ENCODE measurements at places on chromosomes 3 and 15.
A peak's percentile ranks its signal among the peaks of the same experiment; 100 is the strongest.

DNA sequence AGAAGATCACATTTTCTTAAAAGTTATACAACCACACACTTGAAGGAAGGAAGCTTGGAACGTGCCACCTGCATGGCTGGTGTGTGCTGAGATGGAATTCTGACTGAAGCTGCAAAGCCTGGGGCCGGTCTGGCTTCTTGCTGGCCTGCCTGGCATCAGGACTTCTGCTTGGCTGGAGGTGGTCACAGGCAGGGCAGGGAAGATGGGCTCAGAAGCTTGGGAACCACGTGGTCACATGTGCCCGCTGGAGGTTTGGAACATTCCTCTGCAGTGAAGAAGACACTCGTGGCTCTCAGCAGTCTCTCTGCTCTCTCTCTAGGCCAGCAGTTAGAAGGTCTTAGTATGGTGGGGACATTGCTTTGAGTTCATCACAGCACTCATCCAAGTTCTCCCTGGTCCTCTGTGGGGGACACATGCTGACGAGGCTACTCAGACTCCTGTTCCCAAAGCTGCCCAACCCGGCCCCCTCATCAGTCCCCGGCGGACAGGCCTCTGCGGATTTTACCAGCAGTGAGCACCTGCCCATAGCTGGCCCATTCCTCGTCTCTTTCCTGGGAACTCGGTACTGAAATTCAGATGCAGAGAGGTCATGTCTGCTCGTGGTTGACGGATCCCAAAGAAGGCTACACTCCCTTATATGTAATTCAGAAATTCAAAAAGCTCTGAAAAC, 229.0 kb downstream of the ADAMTS17 start:
- no peak for DNase-seq

DNA sequence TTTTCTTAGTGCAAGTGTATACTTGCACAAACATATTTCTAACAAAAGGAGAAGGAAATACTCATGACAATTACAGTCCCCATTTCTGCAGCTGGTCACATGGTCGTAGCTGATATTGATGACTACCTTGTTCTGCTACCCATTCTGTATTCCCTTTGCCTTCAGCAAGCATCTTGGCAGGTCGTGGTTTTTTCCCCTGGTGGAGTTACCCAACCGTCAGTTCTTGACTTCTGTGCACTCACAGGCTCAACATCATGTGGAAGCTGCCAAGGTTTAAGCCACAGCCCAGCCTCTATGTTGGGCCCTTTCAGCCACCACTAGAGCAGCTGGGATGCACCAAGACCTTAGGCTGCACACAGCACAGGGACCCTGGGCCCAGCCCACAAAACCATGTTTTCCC, 56.1 kb downstream of the VGLL3 start:
- DNase-seq = no peak

DNA sequence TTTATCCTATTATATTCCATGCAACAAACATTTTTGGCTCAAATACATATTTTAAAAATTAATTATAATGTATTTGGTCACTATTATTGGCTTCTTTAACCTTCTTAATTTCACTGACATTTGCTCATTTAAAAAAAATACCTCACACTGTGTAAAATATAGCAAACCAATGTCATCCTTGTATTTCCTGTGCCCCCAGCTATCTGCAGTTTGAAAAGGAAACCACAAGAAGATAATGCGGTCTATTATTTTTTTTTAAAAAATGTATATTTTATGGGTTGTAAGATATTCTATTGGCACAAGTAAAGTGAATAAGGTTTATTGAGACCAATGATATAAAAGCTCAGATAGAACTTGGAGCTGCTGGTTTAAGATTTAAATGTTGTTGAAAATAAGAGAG, 904.2 kb downstream of the SI start:
- DNase-seq = no peak

- DNase-seq = no peak
Measured at GRCh38 chr3:86451749-86452148, 539.2 kb downstream of the VGLL3 start.

DNA sequence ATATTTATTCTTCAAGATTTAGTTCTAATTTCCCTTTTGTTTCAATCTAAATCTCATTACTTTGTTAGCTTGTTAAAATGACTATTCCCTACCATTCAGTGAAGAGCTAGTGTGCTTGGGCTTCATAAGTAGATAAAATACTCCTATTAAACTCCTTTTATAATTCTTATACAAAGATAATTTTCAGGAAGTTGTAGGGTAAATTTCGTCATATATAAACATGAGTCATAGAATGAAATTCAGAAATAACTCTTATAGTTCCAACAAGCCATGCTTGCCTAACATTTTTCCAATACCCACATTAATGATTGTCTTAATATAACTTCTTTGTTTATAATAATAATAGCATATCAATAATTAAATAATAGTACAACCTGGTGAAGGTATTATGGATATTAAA, 407.3 kb downstream of the NAALADL2 start:
- DNase-seq = no peak

DNA sequence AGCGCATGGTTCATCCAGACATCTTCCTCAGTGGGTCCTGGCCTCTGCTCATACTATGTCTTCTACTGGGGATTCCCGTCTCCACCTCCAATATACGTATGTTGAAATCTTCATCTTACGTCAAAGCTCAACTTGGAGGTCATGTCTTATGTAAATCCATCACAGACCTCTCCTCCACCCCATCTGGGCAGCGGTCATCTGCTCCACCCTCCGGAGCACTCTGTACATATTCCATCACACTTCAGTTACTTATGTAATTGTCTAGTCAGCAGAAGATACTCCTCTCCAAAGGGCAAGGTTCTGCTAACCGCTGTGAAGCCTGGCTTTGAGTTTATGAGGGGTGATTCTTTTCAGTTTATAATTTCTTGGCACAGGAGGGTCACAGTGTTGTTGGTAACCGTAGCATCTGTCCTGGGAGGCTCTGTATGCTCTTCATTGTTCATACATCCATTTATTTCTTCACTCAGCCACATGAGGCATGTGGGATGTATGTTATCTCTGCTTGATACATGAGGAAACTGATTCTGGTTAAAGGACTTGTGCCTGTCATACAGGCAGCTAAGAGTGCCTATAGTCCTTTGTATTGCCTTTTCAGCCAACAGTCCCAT, 22.1 kb downstream of the MAP2K1 start:
- DNase-seq = no peak

GRCh38 chr15:31045606-31046005, 54.2 kb upstream of the MTMR10 start:
- no peak for DNase-seq

DNA sequence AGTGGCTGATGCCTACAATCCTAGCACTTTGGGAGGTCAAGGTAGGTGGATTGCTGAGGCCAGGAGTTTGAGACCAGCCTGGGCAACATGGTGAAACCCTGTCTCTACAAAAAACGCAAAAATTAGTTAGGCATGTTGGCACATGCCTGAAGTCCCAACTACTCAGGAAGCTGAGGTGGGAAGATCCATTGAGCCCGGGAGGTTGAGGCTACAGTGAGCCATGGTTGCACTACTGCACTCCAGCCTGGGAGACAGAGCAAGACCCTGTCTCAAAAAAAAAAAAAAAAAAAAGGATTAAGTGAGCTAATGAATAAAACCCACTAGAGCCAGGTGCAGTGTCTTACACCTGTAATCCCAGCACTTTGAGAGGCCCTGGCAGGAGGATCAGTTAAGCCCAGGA, 6.7 kb upstream of the SEC11A start:
- DNase-seq = no peak

DNA sequence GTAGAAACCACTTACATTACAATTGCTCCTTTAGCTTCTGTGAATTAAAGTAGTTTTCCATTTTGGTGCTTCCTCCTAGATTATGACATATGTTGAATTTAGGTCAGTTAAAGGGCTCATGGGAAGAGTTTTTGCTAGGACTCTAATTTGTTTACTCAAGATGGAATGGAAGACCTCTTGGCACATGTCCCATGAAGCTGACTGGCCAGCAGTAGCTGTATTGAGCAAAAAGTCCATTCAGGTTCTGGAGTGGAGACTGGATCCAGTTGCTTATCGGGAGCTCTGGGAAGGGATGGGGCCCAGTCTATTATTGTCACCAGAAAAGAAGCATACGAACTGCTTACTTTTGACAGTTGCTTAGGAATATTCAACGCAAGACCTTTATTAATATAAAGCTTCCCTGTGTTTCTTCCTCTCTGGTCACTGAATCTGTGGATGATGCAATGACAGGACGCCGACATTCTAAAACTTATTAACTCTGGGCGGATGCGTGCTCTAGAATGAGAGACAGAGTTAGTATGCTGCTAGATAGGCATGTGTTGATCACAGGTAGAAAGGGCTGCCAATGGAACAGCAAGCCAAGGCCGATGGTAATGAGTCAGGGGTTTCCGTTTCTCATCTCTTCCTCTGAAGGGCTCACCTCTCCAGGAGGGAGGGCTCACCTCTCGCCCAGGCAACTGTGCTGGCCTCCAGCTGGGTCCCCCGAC, 155.8 kb downstream of the NR1D2 start:
- no peak for DNase-seq

DNA sequence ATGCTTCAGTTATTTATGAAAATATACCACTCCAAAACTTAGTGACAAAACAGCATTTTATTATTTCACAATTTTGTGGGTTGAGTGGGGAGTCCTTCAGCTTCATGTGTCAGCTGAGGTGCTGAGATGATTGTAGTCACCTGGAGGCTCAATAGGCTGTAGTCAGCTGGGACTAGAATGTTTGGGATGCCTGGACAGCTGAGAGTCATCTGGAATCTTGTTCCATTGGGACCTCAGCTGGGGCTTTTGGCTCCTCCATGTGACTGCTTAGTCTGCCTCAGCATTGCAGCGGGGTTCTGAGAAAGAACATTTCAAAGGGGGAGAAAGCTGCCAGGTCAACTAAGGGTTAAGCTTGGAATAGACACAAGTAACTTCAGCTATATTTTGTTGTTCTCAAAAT, 13.4 kb downstream of the STT3B start:
- DNase-seq = no peak

DNA sequence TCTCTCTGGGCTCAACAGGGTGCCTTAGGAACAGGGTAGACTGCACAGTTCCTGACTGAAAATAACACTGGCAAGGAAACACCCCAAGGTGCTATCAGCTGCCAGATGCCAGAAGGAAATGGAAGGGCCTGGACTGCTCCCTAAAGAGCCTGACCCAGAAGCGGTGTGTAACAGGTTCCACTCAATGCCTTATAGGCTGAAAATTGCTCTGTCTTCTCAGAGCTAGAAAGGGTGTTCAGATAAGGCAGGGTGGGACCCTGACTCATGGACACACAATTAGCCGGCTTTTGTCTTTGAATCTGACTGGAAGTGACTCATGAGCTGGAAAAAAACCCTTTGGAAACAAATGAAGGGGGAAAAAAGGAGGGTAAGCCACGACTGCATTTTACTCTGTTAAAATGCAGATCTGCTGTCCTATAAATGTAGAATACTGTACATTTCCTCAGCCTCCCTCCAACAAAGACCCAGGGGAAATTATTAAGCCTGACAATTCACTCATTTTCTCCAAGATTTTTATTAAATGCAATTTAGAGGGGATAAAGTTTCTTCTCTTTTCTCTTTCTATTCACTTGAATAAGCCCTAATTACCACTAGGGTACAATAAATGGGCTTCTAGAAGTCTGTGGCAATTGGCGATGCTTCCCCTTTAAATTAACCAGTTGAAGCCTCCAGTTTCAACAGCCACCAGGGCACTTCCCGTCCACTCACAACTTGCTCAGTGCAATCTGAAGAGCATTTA, 160.2 kb upstream of the TBL1XR1 start:
- no peak for DNase-seq

- DNase-seq = peak; percentile 40
Measured at GRCh38 chr3:113600418-113601182, 68.2 kb downstream of the SIDT1 start.

GRCh38 chr3:189871418-189871817, 240.2 kb downstream of the TP63 start:
- DNase-seq = no peak
